Epithelial cell of alveolus of lung (primary cell): ENCODE measurements at places on chromosomes 7 and 10. TPM values are rescaled to one million over a fixed set of nuclear protein-coding genes. Genes with fewer than 3 reads are reported as not detected.

Gene AKR1B1
- 80.1 and 106 TPM in 2 replicates for total RNA-seq

Gene SLC29A4
- 7.4 and 12.4 TPM in 2 replicates for total RNA-seq

Gene HHEX
- total RNA-seq = 11.0 and 19.4 TPM in 2 replicates

Gene HOXA4
- 5.9 and 8.7 TPM in 2 replicates for total RNA-seq

Gene KCNIP2
- total RNA-seq = 0.13 and 3.6 TPM in 2 replicates
